ENCODE measurements at places on chromosomes 5 and 9. TPM values are rescaled to one million over a fixed set of nuclear protein-coding genes. Genes with fewer than 3 reads are reported as not detected.
A peak's percentile ranks its signal among the peaks of the same experiment; 100 is the strongest.

DNA sequence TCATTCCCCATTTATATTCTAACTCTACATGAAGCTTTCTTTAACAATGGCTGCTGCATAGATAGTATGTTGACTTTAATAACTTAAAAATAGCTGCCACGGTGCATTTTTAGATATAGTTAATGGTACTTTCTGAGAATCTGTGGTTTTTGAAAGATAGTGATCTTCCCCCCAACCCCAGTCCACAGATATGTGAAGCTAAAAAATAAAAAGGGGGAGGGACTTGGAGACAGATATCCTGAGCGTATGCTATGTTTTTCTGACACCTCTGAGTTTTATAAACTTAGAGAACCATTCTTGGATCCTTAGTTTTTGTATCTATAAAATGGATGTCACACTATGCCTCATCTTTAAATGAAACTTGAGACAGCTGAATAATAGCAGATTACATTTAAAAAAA, 120.5 kb downstream of the SNX18 start:
- no peak for DNase-seq

Gene EXOSC3
- 52.0 TPM for total RNA-seq

Gene RAD1
- 38.1 TPM for total RNA-seq

DNA sequence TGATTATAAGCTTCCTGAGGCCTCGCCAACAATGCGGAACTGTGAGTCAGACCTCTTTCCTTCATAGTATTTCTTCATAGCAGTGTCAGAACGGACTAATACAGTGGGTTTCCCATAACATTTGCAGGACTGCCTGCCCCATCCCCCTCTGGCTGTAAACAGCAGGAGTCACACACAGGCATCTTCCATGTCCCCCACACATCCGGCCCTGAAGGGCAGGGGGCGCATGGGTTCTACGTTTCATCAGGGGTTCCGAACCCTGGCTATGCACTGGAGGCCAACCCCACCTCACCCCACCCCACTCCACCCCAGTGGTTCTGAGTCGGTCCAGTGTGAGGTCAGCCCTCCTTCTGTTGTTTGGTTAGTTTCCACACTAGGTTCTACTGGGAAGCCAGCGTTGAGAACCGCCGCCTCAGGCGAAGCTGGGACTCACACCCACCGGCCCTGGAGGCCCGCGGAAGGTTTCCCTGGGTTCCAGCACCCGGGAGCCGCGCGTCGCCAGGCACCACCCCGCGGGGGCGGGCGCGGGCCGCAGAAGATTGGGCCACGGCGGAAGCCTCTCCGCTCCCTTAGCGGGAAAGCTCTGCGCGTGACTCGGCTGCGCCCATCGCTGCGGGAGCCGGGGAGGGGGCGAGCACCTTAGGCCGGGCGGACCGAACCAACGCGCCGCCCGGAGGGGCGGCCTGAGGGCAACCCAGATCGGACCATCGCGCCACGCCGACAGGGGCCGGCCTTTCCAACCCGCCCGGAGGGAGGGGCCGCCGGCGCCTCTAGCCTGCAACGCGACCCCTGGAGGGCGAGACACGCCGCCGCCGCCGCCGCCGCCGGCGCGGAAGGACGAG, at the start of gene RUSC2:
TSS of gene RUSC2 (plus strand) at position 799 of the 842 bp plus-strand sequence. CDS start 56,411 bp downstream, outside the sequence.
- DNase-seq: peak; percentile 94

- DNase-seq: no peak
Measured at GRCh38 chr9:110029429-110029955, 178.5 kb downstream of the C9orf152 start.

DNA sequence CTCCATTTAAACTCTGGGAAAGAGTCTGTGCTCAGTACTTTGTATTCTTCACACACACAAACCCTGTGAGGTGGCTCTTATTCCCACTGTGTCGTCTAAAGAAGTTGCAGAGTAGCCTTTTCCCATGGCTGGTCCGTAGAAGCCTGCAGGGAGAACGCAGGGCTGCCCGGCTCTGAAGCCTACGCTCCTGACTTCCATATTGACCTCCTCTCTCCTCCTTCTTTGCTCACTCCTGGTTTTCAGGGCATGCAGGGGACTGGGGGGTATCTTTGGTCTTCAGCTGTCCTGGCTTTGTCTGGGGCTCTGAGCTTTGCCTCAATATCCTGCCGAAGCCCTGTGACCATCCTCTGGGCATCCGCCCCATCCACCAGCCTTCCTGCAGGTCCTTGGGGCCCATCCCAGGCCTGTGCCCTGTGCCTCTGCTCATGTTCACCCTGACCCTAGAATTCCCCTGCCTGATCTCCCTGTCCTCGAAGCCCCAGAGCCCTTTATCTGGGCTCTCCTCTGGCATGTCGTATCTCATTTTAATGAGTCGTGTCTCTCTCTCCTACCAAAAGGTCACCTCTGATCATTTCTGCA, 83.8 kb upstream of the FSTL4 start:
- no peak for DNase-seq

GRCh38 chr5:112630246-112631009, 107.3 kb upstream of the APC start:
- DNase-seq: no peak

GRCh38 chr9:123680352-123680751, 249.6 kb downstream of the DENND1A start:
- no peak for DNase-seq

- no peak for DNase-seq
Measured at GRCh38 chr5:147349241-147349640, 114.4 kb downstream of the STK32A start.

GRCh38 chr5:179504600-179505396, 45.6 kb upstream of the RUFY1 start:
- no peak for DNase-seq

DNA sequence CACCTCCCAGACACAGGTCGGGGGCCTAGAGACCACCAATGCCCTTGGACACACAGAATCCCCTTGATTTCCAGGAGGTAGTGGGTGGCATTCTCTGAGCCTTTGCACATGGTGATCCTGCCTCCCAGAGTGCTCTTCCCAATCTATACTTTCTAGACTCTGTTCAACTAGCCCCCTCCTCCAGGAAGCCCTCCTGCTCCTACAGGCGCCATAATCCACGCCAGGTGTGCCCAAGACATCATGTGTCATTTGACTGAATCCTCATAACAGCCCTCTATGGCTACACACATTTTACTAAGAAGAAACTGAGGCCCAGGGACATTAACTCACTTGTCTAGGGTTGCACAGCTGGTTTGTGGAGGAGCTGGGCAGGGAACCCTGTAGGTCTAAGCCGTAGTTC, 7.1 kb downstream of the BBLN start:
- no peak for DNase-seq

Gene LCN9
- total RNA-seq: not detected

Gene KCNMB1
- 45.6 TPM for total RNA-seq

DNA sequence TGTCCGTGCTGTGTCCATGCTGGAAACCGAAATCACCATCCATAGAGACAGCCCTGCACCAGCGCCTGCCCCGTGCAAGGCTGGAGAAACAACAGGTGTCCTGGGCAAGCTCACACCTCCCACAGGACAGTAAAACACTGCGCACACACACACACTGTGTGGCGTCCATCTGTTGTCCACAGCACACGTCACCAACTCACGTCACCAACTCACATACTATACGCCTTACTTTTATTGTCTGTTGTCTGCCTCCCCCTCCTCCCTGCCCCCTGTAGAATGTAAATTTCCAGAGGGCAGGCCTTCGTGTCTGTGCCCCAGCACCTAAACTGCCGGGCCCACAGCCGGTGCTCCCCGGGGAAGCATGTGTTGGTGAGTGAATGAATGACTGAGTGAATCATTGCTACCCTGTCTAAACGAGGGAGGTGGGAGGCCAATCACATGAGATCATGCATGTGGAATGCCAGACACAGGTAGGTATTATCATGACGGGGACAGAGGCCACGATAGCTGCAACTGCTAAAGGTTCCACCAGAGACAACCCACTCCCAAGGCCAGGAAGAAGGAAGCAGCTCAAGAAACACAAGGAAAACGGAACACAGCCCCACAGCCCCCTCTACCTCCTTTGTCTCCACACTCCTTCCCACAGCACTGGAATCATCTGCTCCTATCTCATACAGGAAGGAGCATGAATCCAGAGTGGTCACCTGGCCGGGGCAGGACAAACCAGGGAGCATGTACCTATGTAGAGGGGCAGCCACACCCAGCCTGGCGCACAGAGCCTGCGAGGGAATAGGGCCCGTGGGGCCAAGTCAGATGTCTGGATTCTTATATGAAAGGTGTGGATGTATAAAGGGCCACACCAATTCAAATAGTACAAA, 41.9 kb downstream of the STK10 start:
- DNase-seq: no peak

Gene OR2V2
- not detected for total RNA-seq

Gene OMD
- total RNA-seq: 26.2 TPM

DNA sequence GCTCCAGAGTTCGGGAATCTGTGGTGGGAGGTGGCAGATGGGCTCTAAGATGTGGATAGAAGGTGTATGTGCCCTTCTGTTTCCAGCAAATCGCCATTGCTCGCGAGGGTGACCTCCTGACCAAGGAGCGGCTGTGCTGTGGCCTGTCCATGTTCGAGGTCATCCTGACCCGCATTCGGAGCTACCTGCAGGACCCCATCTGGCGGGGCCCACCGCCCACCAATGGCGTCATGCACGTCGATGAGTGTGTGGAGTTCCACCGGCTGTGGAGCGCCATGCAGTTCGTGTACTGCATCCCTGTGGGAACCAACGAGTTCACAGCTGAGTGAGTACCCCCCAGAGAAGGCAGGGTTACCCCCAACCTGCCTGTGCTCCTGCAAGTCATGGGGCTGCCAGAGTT, 70.9 kb upstream of the NIPAL4 start:
- DNase-seq: peak; percentile 79

DNA sequence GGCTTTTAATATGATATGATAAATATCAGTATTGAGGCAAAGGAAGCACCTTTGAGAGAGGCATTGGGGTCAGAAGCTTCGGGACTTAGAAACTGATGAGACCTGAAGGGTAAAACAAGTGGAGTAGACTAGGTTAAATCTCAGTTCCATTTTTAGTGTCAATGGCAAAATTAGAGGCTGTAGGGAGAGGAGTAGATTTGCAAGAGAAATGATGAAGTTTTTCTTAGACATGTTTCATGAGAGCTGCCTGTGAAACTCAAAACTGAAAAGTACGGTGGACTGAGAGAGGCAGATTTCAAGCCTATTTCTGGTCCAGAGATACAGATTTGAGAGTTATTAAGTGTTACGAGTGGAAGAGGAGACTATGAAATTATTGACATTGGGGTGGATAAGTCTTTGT, 278.5 kb downstream of the TAF11L14 start:
- no peak for DNase-seq

- no peak for DNase-seq
Measured at GRCh38 chr5:168988699-168989098, 312.2 kb downstream of the SLIT3 start.

- no peak for DNase-seq
Measured at GRCh38 chr5:144712090-144712489, 541.4 kb downstream of the KCTD16 start.

GRCh38 chr5:14702238-14702839, 37.8 kb downstream of the OTULIN start:
- DNase-seq: no peak

GRCh38 chr5:156686796-156687195, 163.3 kb upstream of the PPP1R2B start:
- DNase-seq: no peak

Gene PCDHGA10
- total RNA-seq: 2.3 TPM

GRCh38 chr5:149379177-149379761, at the start of gene IL17B:
TSS of gene IL17B (minus strand) at chr5:149379292. CDS start at chr5:149379225, 67 bp downstream.
- no peak for DNase-seq

- DNase-seq: no peak
Measured at GRCh38 chr9:129617167-129617566, 3.7 kb downstream of the C9orf50 start.

DNA sequence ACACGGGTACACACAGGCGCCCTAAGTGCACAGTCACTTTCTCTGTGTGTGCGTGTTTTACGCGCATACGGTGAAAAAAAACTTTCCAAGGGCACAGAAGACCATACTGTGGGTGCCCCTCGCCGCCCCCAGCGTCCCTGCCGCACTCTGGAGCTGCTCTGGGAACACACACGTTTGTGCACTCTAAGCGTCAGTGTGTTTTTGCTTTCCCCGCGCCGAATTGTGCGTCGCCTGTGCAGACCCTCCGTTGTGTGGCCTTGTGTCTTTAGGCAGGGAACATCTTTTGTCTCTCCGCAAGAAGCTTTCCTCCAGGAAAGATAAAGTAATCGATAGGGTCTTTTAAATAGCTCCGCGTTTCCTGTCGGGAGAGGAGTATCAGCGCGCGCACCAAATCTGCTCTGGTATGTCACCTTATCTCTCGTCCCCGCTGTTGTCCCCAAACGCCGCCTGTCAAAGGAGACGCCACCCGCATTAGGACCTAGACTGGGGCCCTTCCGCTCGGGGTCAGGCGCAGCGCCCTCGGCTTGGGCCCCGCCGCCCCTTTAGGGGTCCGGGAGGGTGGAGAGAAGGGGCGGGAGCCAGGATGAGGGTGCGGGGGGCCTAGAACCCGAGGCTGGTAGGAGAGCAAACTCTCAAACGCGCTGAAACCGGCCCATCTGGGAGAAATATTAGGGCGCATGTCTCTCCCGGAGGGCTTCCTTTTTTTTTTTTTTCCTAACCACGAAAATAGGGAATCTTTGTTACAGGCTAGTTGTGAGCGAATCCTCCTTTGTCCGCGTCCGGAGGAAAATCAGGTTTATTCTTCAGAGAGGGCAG, 10.5 kb upstream of the NKX2-5 start:
- DNase-seq: no peak

GRCh38 chr5:149242339-149242738, 29.3 kb upstream of the AFAP1L1 start:
- no peak for DNase-seq

Gene TMEM174
- total RNA-seq: not detected

GRCh38 chr9:137095664-137096517, 9.1 kb downstream of the MAN1B1 start:
- no peak for DNase-seq

Gene TMEM215
- 0.06 TPM for total RNA-seq

- no peak for DNase-seq
Measured at GRCh38 chr9:31745468-31745867, 639.0 kb upstream of the ACO1 start.
